B cell (primary cell): ENCODE measurements at places on chromosomes 16 and 17. TPM values are rescaled to one million over a fixed set of nuclear protein-coding genes. Genes with fewer than 3 reads are reported as not detected.
A peak's percentile ranks its signal among the peaks of the same experiment; 100 is the strongest.

DNA sequence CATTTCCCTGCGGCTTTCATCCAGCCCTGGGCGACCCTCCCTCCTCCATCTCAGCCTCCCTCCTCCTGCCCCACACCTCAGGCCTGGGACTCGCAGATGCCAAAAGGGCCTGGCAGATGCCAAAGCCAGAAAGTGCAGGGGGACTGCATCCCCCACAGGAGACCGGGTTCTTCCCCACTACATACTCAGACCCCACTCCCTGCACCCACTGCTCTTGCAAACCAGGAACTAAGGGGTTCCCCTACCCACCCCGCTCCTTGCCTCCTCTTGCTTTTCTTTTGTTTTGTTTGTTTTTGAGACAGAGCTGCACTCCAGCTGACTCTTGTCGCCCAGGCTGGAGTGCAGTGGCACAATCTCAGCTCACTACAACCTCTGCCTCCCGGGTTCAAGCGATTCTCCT is 3.2 kb downstream of the HS3ST6 start:
- H3K27ac ChIP-seq: no peak overlapping the region
- no peak overlapping the region for H3K4me3 ChIP-seq
- DNase-seq: no peak
- no peaks in the 10 kb centered on the region for H3K36me3 ChIP-seq
- H3K27me3 ChIP-seq: peaks cover 12% of the 10 kb centered on the region

- no peak for DNase-seq
- H3K36me3 ChIP-seq: no peaks in the 10 kb centered on the region
- no peak overlapping the region for H3K27ac ChIP-seq
Measured at GRCh38 chr17:82090549-82091263, 7.3 kb downstream of the FASN start.

DNA sequence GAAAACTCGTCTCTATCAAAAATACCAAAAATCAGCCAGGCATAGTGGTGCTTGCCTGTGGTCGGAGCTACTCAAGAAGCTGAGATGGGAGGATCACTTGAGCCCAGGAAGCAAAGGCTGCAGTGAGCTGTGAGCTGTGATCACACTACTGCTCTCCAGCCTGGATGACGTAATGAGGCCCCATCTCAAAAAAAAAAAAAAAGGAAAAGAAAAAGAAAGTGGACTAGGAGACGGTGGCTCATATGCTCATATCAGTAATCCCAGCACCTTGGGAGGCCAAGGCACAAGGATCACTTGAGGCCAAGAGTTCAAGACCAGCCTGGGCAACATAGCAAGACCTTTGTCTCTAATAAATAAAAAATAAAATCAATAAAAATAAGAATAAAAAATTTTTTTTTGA is 8.8 kb upstream of the SUMO2 start:
- H3K27me3 ChIP-seq: no peaks in the 10 kb centered on the region
- H3K4me1 ChIP-seq: no peaks in the 10 kb centered on the region
- no peak overlapping the region for H3K27ac ChIP-seq
- no peak overlapping the region for H3K4me3 ChIP-seq

DNA sequence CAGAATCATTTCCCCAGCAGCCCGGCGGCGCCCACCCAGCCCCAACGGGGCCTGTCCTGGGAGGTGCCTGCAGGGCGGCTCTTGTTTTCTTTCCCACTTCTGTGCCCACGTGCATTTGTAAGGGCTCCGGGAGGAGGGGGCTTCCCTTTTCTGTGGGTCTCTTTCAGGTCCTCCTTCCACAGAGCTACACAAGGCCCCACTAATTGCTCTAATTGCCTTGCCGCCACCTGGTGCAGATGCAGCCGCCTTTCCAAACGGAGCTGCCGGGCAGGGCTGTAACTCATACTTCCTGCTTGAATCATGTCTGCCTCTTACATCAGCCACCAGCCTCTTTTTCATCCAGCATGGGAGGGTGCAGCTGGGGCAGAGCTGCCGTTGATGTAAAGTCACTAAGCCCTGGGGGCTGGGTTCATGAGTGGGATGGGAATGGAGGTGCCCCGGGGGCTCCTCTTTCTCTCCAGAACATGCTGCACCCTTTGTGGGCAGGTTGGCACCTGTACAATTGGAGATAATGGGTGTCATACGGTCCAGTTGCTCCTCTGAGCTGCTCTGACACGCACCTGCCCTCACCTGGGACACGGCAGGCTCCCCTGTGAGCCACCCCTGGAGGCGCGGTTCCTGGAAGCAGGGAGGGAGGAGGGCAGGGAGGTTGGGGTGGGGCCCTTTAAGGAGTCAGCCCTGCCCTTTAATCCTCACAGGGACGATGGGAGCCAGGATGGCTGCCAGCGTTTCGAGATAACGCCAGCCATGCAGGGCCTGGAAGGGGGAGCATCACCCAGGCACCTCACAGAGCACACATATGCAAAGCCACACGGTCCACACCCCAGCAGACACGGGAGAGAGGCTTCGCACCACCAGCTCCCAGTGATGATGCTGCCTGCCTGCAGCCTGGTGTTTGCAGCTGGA is 41.1 kb upstream of the KLHDC4 start:
- peak overlapping the region; percentile 62 for H3K27ac ChIP-seq
- H3K27me3 ChIP-seq: no peaks in the 10 kb centered on the region
- DNase-seq: peak; percentile 78
- peaks cover 51% of the 10 kb centered on the region for H3K4me1 ChIP-seq

KRT13 gene
- not detected in 2 replicates for polyA plus RNA-seq

CRHR1 gene
- polyA plus RNA-seq: not detected in 2 replicates

REXO5 gene
- 0.10 and 0.42 TPM in 2 replicates for polyA plus RNA-seq

SPNS3 gene
- 0.07 and 0.52 TPM in 2 replicates for polyA plus RNA-seq
